ENCODE measurements at places on chromosomes 4 and X.

DNA sequence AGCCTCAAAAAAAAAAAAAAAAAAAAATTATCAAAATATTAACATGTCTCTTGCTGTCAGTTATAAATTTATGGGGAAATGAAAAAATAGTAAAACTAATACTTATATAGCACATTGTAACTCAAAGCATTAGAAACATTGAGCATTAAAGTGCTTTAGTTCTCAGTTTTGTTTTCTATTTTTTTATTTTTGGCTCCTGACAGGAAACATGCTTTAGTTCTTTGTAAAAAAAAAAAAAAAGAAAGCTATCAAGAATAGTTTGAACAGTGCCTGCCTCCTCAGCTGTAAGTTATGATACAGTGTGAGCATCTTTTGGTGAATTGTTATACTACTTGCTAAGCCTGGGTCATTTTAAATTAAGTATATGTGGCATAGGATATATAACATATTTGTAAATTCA is 5.1 kb upstream of the CENPC start:
- no peak for DNase-seq

GRCh38 chr4:4603592-4603991 is 61.7 kb upstream of the STX18 start:
- DNase-seq = no peak

DNA sequence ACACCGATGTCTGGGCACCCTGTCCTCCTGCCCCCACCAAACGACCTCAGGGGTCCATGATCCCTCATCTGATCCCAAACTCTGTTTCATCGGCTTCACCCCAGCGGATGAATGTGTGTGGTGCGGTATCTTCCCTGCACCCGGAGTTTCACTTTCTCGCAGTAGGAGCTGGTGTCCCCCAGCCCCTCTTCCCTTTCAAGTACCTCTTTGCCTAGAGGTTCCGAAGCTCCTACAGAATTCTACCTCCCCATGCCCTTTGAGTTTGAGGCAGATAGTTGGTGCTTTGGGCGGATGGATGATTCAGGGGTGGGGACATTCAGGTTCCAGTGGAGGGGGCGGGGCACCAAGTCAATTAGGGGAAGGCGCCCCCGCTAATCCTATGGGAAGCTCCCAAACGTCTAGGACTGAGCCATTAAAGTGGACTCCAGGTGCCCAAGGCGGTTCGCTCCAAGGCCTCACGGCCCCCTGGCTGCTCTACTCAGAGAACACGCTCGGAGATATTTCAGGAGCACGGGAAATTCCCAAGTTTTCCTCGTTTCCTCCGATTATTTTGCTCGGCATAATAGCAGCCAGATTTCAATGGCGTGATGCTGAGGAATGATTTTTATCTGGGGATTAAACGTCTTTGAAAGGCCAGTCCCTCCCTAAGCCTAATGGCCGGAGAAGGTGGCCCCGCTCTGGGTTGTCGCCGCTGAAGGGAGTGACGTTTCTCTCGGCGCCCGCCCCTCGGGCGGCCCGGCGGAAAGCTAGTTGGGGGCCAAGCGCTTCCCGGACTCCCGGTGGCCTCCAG is 1.3 kb downstream of the MSX1 start:
- DNase-seq = no peak

- DNase-seq = no peak
Measured at GRCh38 chr4:175973027-175973923, 92.4 kb upstream of the WDR17 start.

DNA sequence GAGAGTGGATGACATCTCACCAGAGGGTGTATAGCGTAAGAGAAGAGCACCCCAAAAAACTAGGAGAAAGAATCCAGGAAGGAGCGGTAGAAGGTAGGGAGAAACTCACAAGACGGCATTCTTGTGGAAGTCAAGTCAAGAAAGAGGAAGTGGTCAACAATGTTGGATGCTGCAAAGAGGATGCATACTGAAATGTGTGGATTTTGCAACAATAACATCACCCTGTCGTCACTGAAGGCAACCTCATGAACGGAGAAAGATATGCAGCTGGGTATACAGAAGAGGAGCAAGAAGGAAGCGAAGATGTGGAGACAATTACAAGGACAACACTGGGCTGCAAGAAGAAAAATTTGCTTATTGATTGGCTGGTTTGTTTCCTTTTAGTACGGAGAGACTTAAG is 11.4 kb upstream of the TAPT1 start:
- DNase-seq = no peak
